Kidney glomerular epithelial cell (primary cell): ENCODE measurements at places on chromosomes 2 and 18.

DNA sequence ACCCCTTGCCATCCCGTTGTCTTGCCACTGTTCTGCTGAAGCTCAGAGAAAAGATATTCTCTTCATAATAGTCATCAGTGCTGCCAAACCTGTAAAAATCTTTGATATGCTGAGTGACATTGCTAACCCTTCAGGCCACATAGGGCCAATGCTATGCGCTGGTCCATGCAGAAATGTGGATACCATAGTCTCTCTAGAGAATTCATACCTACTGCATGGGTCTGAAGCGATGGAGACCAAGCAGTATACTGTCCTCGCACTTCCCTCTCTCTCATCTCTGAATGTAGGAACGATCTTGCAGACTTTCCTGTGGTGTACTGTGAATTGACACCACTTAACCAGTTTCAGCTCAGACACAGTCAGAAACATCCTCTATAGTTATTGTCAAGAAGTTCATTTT lies 17.9 kb upstream of the ANKRD44 start:
- no peak for DNase-seq

GRCh38 chr18:63407734-63408133 lies 14.5 kb downstream of the VPS4B start:
- no peak for DNase-seq

DNA sequence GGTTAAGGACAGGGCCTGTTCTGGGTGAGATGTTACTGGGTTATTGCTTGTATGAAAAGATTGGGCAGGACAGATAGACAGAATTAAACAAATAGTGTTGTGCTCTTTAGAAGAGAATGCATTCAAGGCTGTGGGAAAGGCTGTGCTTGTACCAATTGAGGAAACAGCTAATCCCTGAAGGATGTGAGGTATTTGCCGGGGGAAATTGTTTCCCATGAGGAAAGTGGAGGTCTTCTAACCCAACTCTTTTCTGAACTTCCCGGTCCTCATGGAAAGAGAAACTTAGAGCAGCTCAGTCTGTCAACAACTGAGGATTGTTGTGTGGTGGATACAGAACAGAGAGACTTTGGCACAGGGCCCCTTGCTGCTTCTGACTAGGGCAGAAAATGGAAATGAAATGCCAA lies 9.5 kb downstream of the SLC1A4 start:
- no peak for DNase-seq

DNA sequence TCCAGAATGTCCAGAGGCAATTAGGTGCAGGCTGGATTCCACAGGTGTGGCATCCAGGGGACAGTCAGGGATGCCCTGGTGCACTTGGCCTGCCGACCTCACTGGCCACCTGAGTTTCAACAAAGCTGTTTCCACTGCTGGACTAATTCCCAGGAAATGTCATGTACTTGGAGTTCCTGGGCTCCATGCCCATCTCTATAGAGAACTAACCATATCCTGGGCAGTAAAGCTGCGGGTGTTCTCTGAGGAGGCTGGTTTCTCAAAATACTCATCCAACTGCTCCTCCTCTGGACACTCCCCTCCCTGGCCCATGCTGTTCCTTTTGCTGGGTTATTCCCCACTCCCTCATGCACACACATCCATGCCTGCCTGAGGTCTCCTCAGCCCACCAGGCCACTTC lies 161.9 kb upstream of the SKOR2 start:
- no peak for DNase-seq

DNA sequence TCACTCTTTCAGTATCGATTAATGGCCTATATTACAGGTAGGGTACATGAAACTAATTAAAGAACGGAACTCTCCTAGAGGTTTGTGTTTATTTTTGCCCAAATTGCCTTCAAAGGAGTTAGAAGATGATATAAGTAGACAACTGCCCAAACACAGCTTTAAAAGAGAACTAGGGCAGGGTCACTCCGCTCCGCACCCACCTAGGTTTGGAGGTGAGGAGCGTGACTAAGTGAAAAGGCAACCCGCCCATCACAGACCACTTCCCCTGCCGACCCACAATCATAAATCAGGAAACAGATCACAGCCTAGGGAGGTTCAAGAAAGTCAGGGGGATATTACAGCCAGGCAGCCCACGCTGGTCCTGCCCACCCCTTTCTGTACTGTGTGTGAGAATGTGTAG lies 166.7 kb downstream of the C1D start:
- DNase-seq: no peak

GRCh38 chr2:67548317-67549201 lies 151.4 kb downstream of the ETAA1 start:
- DNase-seq: no peak

GRCh38 chr2:149586063-149586462 lies 1.5 kb downstream of the MMADHC start:
- DNase-seq: no peak

DNA sequence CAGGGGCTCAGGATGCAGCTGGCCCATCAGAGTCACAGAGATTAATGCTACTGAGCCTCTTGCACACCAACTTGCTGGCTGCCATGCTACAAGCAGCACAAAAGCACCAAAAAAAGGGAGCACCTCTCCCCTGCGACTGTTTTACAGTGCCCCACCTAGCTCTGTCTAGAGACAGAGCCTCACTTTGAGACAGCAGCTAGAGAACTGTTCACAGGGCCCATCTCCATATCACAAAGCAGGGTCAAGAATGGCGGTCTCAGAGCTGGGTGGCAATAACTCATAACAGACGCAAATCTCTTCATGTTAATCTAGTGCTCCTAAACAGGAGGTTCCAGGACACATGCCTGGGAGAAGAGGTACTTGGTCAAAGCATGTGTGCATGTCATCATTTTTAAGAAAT lies 953.0 kb downstream of the DCDC2C start:
- no peak for DNase-seq

- DNase-seq: no peak
These were observed 28.5 kb downstream of the PIKFYVE start for GRCh38 chr2:208294482-208295024.

DNA sequence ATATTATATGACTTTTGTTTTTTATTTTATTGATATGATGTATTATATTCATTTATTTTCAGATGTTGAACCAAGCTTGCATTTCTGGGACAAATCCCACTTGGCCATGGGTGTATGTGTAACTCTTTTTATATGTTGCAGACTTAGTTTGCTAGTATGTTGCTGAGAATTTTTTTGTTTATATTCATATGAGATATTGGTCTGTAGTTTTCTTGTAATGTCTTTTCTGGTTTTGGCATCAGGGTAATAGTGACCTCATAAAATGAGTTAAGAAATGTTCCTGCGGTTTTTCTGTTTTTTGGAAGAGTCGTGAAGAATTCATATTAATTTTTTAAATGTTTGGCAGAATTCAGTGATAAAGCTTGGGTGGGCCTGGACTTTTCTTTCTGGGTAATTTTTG lies 88.7 kb downstream of the ASB1 start:
- no peak for DNase-seq

- no peak for DNase-seq
These were observed 78.5 kb upstream of the SNTG2 start for GRCh38 chr2:871926-872680.

DNA sequence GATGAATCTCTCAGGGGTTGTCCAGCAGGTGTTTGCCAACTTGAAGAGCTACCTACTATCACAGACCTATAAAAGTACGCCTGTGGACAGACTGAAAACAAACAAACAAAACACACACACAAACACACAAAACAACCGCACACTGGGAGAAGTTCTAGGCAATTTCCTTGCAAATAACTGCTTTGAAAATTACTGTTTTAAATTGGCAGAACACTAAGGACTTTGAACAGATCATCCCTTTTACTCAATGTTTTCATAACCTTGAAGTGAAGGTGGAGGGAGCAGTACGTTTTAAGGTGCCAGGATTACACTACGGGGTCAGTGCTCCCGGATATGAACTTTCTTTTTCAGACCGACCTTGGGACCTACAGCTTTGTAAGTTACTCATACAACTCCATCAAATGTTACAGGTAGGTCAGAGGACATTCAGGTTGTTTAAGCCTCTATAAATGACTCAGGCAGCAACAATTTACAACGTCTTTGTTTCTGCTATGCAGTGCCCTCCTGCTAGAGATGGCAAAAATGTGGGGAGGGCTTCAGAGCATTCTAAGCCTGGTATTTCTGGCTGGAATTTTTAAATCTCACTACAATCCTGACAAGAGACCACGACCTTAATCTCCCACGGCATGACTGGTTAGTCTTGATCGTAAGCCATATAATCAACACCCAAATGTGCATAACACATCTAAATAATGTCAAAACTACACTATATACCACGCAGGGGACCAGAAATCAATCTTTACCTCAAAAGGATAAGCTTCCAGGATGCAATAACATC lies 1.4 kb upstream of the SLC20A1 start:
- DNase-seq: peak; percentile 74

DNA sequence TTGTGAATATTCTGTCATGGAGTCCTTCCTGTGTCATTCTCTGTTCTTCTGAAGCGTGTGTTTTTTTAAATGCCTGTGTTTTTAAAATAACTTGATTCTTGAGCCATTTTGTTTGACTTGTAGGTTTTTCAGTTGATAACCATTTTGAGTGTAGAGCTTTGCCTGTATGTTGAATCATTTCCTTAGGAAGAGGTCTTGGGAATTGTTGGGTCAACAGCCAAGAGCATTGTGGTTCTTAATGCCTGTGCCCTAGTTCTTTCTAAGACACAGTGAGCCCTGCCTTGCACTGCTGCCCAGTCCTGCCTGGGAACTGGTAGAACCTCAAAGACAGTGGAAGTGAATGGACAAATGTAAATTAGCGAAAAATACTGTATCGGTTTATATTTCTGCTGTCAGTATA lies 25.9 kb downstream of the RAB12 start:
- DNase-seq: no peak

- peak; percentile 14 for DNase-seq
These were observed 29.6 kb upstream of the SLC30A6 start for GRCh38 chr2:32136097-32136496.

DNA sequence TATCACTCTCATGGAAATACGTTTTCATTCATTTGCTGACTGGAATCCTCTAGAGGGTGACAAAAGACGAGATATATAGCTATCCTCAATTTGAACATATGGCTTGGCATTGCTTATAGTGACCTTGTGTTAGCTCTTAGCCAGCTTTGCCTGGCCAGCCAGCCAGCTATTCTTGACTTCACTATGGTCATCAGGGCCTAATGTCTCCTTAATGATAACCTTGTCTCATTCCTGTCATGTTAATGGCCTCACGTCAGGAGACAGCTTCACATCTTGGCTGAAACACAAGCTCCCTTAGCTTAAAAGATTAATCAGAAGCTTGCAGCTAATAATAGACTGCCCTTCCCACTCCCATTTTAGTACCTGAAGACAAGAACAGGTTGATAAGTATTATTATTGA lies 1517.5 kb upstream of the PIK3C3 start:
- DNase-seq: no peak

- DNase-seq: peak; percentile 45
These were observed 354.6 kb upstream of the SETBP1 start for GRCh38 chr18:44325903-44326635.

GRCh38 chr2:220419647-220420046 lies 792.2 kb downstream of the SLC4A3 start:
- DNase-seq: no peak

DNA sequence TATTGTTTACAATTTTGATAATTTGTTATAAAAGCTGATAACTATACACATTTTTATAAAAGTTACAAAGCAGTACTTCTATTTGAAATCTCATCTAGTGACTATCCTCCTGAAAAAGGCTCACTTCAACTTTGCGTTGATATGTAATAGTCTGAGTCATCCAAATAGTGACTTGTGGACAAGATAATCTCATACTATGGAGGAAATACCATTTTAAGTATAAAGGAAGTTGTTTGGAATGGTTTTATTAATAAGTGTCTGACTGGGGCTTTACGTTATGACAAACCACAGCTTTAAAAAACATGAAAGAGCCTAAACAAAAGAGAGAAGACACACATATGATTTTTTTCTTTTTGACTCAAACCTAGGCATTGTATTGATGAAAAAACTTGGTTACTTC lies 272.3 kb upstream of the COL3A1 start:
- DNase-seq: no peak

DNA sequence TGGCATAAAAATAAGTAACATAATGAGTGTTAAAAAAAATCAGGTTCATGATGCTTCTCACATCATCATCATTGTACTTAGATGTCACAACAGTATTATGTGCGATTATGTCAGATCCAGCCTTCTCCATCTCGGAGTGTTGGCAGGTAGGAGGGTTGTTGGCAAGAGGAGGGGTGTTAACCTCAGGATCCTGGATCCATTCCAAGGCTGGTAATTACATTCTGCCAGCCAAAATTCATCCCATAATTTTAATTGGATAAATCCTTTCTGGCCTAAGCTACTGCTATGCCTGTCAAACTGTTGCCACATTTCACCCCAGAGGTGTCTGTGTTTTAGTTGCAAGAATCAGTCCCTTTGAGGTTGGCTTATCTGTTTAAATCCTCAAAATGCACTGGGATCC lies 891 bp upstream of the FTCDNL1 start:
- no peak for DNase-seq

DNA sequence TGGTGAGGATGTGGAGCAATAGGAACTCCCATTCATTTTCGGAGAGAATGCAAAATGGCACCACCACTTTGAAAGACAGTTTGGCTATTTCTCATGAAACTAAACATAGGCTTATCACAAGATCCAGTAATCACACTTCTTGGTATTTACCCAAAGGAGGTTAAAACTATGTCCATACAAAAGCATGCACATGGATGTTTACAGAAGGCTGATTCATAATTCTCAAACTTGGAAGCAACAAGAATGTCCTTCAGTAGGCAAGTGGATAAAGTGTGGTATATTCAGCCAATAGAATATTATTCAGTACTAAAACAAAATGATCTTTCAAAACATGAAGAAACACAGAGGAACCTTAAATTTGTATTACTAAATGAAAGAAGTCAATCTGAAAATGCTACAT lies 440.6 kb downstream of the FBXO15 start:
- DNase-seq: no peak

DNA sequence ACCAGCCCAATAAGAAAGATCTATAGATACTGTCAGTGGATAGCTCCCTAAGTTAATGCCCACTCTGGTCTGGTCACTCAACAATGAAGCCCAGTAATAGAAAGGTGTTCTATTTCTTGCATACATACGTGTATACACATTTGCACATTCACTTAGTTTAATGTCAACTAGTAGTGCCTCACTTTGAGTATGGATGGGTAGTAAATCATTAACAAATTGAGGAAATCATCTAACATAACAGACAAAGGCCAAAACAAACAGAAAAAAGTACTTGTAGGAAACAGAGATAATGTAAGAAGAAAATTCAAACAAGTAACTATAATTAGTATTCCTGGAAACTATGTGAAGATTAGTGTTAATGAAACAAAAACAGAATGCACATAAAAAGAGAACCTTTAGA lies 13.3 kb upstream of the CCDC195 start:
- DNase-seq: no peak

GRCh38 chr2:164661349-164661748 lies 40.1 kb upstream of the GRB14 start:
- peak; percentile 27 for DNase-seq
